ENCODE measurements at places on chromosomes 13 and 19. TPM values are rescaled to one million over a fixed set of nuclear protein-coding genes. Genes with fewer than 3 reads are reported as not detected.

KCTD4 gene
- total RNA-seq: not detected

NBEA gene
- 3.6 TPM for total RNA-seq

TIMM50 gene
- 66.5 TPM for total RNA-seq

ZNF222 gene
- total RNA-seq: 7.5 TPM

NUCB1 gene
- 333 TPM for total RNA-seq

DPF1 gene
- total RNA-seq: 0.47 TPM

KIR3DL1 gene
- not detected for total RNA-seq

ZNF575 gene
- not detected for total RNA-seq

ZNF610 gene
- 3.7 TPM for total RNA-seq

CLEC4M gene
- 25.2 TPM for total RNA-seq

DNA sequence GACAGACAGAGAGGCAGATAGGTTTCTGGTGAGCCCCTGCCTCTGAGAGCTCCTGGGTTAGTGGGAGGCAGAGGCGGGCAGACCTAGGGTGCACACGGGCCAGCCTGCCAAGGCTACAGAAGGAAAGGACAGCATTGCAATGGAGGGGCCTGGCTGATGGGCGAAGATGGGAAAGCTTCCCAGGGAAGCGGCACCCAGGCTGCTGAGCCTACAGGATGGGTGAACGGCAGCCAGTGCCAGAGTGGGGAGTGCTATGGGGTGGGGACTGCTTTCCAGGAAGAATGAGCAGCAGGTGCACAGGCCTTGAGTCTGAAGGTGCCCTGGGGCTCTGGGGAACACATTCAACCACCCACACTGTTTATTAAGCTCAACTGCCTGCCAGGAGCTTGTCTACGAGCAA, 702 bp upstream of the MAG start:
- DNase-seq: no peak

- no peak for DNase-seq
Measured at GRCh38 chr13:76266561-76266960, 619.6 kb downstream of the KCTD12 start.

DNA sequence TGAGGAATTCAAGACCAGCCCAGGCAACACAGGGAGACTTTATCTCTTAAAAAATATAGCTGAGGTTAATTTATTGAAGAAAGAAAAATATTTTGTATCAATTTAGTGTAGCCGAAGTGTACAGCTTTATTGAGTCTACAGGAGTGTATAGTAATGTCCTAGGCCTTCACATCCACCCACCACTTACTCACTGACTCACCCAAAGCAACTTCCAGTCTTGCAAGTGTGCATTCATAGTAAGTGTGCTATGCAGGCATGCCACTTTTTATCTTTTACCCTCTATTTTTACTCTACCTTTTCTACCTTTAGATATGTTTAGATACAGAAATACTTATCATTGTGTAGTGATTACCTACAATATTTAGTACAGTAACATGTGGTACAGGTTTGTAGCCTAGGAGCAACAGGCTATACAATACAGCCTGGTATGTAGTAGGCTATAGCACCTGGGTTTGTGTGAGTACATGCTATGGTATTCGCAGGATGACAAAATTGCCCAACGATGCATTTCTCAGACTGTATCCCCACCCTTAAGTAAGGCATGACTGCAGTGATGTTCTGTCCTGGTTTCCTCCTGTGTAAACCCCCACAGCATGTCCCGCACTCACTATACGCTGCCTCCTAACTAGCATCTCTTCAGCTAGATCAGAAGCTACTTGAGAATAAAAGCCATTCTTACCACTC, 15.3 kb upstream of the ATP12A start:
- no peak for DNase-seq

- no peak for DNase-seq
Measured at GRCh38 chr13:57969951-57970350, 338.4 kb downstream of the PCDH17 start.

- DNase-seq: peak; percentile 3
Measured at GRCh38 chr13:74246487-74246886, 112.3 kb upstream of the KLF12 start.

DNA sequence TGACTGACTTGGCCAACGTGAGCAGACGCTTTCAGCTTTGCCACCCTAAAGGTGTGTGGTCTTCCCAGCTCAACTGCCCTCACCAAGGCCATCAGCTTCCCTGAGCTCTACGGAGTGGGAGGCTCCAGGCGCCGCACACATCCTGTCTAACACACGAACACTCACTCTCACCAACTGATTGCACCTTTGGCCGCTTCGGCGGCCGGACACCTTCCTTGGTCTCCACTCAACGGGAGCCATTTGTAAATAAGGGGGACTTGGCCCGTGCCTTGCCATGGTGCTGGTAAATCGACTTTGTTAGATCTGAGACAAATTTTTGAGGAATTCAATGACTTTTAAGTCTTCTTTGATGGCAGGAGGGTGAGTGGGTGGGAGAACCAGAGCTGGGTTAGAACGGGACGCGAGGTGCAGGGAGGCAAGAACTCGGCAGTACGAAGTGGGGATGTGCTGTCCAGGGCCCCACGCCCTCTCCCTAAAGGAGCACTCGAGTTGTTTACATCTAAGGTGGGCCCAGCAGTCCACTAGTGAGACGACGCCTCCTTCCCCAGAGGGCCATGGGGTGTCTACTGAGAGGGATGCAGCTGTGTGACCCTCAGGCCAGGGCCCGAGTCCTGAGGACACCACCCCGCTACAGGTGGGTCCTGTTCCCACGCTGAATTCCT, 4.4 kb downstream of the C13orf46 start:
- no peak for DNase-seq

GRCh38 chr13:28584873-28585381, 74.0 kb upstream of the POMP start:
- no peak for DNase-seq

DNA sequence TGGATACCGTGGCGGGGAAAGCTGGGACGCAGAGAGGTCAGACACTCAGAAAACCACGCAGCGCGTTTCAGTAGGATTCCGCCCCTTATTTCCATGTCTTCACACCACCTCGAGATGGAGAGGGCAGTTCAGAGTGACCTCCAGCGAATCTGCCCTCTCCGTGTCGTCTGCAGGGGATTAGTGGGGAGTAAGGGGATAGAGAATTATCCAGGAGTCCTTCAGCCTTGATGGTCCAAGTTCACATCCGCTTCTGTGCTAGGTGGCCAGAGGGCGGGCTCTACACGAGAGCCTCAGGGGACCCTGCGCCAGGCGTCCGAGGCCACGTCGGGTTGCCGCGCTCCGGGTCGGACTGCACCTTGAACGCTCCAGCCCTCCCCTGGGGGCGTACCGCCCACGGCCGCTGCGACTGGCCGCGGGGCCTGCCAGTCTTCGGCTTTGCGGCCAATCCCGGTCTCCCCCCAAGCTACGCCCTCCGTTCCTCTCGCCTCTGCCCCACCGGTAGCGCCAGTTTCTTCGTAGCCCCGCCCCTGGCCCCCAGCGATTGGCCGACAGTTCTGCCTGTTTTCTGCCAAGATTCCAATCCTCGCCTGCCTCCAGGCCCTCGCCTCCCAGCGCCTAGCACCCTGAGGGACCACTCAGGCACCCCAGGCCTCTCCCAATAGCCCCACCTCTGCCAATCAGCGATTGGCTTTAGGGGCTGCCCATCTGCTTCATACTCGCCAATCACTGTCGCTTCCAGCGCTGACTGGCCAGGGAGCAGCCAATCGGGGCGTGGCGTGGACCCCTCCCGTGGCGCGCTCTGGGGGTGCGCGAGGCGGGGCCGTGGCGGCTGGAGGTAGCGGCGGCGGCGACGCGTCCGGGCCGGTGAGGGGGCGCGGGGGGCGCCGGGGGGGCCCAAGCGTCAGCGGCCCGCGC, at the start of gene SLC25A42:
Gene SLC25A42, plus strand, starts transcription at position 812 of the 915 bp plus-strand sequence. CDS start 32,131 bp downstream, outside the sequence.
- DNase-seq: peak; percentile 100

- DNase-seq: peak; percentile 13
Measured at GRCh38 chr19:51783372-51783771, 11.6 kb upstream of the FPR3 start.

- no peak for DNase-seq
Measured at GRCh38 chr13:65133094-65133493, 2097.0 kb downstream of the PCDH9 start.

DNA sequence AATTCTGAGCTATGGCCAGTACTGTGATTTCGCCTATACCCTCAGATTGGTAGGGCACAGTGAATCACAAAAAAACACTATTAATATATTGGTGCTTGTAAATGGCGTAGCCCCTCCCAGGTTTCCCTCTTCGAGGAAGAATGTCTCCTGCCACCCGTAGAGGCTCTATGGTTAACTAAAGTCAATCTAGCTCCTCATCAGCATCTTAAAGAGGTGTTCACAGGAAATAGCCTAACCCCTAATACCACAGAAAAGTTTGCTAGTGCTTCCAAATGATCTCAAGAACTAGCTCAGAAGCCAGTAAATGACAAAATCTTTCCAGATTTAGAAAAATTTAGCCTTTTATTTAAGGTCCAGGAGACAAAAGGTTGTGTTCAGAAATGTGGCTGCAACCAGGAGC, 56.3 kb upstream of the DCT start:
- no peak for DNase-seq

DNA sequence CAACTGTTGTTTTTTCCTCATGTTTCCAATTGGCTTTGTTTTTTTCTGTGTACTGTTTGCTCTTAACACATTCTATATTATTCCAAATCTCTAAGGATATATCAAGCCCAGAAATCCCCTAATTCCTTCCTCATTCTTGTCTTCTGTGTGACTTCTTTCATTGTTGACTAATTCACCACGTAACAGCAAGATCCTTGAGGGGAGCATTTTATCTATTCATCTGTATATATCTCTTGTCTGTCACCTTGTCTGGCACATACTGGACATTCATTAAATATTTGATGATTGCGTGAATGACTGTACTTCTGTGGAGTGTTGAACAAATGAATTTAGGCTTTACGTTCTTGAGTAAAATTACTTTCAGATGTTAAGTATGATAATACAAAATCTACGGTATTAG, 44.8 kb upstream of the OLFM4 start:
- no peak for DNase-seq

DNA sequence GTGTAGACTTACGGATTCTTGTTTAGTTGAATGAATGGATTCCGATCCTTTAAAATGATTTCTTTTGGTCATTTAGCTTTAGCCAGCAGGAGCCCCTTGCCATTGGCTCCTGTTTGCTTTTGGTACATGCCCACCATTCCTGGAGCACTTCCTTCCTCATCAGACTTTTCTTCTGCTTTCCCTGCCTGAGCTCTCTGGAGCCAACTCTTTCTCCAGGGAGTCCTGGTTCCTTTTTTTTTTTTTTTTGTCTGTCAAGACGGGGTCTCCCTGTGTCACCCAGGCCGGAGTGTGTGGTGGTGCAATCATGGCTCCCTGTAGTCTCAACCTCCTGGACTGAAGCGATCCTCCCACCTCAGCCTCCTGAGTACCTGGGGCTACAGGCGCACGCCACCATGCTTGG, 37.8 kb downstream of the SMARCA4 start:
- no peak for DNase-seq

DNA sequence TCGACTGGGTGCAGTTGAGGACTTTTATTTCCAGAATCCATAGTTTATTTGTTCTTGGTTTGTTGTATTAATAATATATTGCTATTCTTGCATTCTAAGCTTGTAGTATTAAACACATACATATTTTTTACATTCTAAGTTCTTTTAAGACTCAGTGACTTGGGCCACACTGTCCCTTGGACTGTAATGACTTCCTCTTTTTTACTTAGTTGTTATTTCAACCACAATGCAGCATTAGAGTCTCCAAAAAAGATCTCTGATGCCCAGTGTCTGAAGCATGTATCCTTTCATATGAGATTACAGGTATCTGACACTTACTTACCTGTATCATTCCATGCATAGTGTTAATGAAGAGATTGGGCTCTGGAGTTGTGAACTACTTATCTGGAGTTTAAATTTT, 864.9 kb upstream of the PCDH20 start:
- no peak for DNase-seq

GRCh38 chr19:33199441-33200265, 5.5 kb downstream of the LRP3 start:
- no peak for DNase-seq

DNA sequence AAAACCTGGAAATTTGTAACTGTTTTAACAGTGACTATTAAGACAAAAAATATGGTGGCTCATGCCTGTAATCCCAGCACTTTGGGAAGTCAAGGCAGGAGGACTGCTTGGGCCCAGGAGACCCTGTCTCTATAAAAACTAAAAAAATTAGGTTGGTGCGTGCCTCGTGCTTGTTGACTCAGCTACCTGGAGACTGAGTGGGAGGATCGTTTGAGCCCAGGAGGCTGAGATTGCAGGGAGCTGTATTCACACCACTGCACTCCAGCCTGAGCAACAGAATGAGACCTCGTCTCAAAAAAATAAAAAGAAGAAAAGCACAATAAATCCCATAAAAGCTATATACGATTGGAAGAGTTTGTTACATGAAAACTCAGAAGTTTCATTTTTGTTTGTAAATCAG, 23.7 kb downstream of the KLF5 start:
- DNase-seq: no peak

DNA sequence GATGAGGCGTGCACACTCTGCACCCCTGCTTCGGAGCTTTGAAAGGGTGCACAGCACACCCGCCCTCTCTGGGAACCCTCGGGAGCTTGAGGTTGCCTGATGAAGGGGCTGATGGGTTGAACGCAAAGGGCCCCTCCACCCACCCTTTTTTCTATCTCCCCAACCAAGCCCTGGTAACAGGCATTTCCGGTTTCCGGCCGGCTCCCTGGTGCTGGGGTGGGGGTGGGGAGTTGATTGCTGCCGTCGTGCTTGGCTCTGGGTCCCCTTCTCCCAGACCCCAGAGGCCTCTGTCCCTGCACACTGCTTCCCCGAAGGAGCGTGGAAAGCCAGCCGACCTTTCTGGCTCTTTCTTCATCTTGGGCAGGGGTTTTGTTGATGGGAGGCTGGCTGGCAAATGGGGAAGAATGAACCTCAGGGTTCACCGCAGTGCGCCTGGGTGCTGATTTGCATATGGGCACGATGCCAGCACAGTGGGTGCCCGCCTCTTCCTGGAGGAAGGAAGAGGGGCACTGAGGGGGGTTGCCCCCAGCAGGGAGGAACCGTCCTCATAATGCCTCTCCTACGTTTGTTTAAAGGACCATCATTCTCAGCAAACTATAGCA, 29.1 kb downstream of the VAV1 start:
- DNase-seq: peak; percentile 47

- DNase-seq: no peak
Measured at GRCh38 chr19:4712771-4713170, 10.9 kb downstream of the DPP9 start.

DNA sequence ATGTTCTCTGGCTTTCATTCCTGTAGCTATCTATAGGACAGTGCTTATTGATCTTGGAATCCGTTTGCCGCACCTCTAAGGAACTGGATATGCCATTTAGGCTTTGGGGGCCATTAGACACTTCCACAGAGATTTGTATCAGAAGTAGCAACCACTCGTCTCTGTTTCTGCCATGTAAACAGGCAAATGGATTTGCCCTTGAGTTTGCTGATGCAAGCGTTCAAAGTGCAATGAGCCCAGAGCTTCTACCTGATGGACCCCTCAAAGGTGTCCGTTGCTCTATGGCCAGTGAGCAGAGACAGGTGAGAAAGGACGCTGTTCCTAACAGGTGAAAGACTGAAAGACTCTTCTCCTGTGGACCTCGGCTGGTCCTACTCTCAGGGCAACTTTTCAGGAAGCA, 302.9 kb downstream of the ZNF536 start:
- DNase-seq: no peak

Measured in dermis blood vessel endothelial cell (primary cell).